Epithelial cell of prostate (primary cell): ENCODE measurements at places on chromosomes 16 and 17.

GRCh38 chr16:1413684-1414531, 596 bp downstream of the UNKL start:
- no peak for DNase-seq

DNA sequence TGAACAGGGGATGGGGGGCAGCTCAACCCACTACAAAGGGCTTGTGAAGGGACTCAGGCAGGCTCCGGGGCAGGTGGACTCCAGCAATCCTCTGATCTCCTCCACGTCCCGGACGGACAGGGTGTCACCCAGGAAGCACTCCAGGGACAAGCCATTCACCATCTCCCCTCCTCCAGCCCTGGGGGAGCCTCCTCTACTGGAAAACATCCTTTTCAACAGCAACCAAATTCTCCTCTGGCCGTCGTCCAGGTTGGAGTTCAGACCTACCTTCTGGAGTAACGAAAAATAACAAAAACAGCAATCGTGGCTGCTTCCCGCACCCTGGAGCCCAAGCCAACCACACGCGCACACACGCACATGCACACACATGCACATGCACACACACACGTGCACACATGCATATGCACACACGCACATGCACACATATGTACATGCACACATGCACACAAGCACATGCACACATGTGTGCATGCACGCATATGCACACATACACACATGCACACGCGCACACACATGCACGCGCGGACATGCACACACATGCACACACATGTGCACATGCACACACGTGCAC, 8.9 kb upstream of the RBFOX3 start:
- DNase-seq: no peak

DNA sequence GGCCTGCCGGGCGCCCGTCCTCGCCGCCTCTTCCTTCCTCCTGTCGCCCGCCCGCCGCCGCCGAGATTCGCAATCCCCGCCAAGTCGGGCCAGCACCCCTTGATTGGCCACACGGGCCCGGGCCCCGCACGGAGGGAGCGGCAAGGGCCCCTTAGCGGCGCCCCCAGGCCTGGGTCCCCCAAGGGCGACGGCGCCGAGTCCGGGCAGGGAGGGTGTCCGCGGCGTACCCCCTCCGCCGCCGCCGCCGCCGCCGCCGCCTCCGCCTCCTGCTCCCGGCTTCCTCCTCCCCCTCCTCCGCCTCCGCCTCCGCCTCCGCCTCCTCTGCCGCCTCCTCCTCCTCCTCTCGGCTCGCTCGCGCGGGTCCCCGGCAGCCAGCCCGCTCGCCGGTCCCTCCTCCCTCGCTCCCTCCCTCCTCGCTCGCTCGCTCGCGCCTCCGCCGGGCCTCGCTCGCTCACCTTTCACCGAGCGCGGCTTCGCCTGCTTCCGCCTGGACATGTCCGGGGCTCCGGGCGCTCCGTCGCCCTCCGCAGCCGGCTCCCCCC, 561 bp downstream of the ZNF423 start:
- no peak for DNase-seq

DNA sequence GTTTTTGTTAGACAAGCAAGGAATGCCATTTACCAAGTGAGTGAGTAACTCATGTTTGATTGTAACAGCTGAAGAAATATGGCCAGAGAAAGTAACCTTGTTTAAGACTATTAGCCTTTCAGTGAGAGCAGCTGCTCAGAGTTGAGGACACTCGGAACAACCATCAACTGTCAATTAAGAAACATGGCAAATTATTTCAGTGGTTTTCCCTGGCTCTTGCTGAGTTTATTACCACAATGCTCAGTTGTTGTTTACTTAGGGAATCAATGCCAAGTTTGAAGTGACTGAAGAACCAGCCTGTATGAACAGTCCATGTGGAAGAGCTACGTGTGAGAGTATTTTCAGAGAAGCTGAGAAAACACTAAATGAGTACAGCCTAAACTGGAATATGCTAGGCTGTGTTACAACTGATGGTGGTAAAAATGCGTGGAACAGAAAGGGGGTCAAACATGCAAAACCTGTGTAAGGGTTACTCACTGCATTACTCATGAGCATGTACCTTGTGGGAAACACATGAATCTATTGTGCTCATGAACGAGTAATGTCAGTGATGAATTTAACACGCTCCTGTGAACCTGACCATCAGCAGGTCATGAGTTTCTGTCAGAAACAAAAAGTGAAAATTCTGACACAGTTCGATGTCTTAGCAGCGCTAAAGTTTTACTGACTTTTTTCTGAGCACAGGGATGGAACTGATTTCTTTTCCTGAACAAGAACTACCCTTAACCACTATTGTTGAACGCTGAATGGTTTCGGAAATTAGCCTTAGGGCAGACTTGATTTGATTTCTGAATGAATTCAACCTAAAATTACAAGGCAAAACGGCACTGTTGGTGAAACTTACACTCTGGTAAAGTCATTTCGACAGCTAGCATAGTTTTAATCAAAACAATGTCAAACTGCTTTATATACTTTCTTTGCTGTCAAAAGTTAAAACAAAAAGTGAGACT, 33.5 kb downstream of the GNA13 start:
- peak; percentile 98 for DNase-seq

DNA sequence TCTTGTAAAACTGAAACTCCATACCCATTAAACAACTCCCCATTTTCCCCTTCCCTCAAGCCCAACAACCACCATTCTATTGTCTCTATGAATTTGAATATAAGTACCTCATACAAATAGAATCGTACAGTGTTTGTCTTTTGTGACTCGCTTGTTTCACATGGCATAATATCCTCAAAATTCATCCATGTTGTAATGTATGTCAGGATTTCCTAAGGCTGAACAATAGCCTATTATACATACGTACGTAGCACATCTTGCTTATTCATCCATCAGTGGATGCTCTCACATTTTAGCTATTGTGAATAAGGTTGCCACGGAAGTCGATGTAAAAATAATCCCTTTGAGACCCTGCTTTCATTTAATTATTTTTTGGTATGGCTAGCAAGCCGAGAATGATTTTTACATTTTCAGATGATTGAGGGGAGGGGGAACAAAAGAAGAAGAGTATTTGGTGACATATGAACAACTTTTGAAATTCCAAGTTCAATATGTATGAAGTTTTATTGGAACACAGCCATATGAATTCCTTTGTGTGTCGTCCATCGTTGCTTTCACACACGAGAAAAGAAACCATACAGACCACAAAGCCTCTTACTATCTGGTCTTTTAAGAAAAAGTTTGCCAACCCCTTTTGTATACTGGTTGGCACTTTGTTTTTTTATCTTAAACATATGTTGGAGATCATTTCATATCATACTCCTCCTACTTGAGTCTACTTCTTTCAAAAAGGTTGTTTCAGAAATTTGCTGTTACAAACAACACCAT, 371.2 kb downstream of the NPIPA8 start:
- DNase-seq: no peak

DNA sequence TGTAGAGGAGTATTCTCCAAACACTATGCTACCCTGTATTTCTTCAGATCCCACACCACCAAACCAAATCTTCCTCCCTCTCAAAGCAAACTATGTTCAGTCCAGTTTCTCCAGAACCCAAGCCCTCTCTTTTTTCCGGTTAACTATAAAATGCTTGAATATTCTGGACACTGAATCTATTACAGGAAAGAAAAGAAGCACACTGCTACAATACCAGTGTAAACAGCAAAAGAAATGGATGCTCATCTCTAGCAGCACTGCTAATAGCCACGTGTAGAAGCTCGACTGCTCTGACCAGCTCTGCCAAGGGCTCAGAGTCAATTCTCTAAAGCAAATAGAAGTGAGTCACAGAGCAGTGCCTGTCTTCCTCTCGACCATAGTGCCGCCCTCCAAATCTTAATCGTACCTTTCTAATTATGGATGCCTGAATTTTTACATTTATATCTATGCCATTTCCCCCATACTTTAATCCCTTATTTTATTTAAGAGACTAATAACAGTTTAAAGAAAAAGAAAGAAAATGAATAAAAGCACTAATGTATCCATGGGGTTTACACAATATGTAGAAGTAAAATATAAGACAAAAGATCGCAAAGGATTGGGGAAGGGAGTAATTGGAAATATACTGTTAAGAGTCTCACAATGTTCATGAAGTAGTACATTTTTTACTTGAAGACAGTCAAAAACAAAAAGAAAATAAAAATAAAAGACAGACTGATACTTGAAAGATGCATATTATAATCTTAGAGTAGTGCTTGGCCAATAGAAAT, 154.5 kb downstream of the PARN start:
- no peak for DNase-seq

- no peak for DNase-seq
These were observed 10.6 kb upstream of the CCL5 start for GRCh38 chr17:35890774-35891155.

- peak; percentile 8 for DNase-seq
These were observed 59.4 kb downstream of the NUP93 start for GRCh38 chr16:56789360-56789759.

GRCh38 chr17:32385121-32385520, 35.2 kb downstream of the ZNF207 start:
- DNase-seq: no peak
